ENCODE measurements at places on chromosomes 13 and 19. TPM values are rescaled to one million over a fixed set of nuclear protein-coding genes. Genes with fewer than 3 reads are reported as not detected.
A peak's percentile ranks its signal among the peaks of the same experiment; 100 is the strongest.

DNA sequence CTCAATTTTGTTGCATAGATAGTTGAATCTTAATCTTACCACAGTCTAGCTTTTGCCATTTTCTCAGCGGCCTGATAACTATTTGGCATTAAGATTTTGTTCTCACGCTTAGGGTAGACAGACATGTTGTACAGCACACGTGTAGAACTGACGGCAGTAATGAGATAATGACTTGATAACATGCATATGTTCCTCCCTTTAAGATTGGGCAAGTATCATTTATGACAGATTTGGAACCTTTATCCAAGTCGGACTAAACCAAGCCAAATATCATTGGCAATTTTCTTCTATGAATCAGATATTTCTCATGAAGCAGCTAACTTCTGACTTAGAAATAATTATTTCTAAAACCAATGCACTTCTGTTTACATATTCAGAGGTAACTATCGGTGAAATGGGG lies 205.5 kb downstream of the NDFIP2 start:
- H3K4me1 ChIP-seq, result no peaks in the 10 kb centered on the region
- no peak overlapping the region for H3K27ac ChIP-seq
- H3K4me3 ChIP-seq, result no peak overlapping the region
- no peak for DNase-seq
- H3K36me3 ChIP-seq, result no peaks in the 10 kb centered on the region

- no peaks in the 10 kb centered on the region for H3K36me3 ChIP-seq
- no peak overlapping the region for H3K27ac ChIP-seq
- no peak for DNase-seq
Measured at GRCh38 chr13:33105387-33106005, 89.3 kb downstream of the KL start.

DNA sequence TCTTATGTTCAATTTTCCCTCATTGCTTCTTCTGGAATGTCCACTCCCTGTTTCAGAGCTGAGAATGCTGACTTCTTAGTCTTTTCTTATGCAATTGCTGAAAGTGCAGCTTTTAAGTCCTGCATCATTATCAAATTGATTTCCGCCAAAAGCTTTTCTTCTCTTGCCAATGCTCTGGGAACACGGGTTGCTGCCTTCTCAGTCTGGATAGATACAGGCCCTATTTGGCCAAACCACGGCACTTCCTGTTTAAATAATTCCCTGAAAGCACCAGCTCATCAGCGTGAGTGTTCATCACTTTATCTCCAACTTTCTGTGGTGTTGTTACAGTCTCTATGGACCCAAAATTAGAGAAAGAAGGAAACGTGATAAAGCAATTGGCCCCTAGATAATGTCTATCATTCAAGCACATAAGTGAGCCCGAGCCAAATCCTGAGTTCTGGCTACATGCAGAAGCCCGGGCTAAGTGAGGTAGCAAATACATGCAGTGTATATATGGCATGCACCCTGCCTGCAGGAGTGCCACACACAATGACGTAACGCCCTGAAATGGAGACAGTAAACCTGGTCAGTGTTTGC lies 85.7 kb downstream of the CYSLTR2 start:
- peaks cover 4% of the 10 kb centered on the region for H3K27me3 ChIP-seq
- no peak overlapping the region for H3K4me3 ChIP-seq
- H3K27ac ChIP-seq, result no peak overlapping the region
- DNase-seq, result no peak
- H3K4me1 ChIP-seq, result peaks cover 2% of the 10 kb centered on the region
- no peaks in the 10 kb centered on the region for H3K36me3 ChIP-seq

DNA sequence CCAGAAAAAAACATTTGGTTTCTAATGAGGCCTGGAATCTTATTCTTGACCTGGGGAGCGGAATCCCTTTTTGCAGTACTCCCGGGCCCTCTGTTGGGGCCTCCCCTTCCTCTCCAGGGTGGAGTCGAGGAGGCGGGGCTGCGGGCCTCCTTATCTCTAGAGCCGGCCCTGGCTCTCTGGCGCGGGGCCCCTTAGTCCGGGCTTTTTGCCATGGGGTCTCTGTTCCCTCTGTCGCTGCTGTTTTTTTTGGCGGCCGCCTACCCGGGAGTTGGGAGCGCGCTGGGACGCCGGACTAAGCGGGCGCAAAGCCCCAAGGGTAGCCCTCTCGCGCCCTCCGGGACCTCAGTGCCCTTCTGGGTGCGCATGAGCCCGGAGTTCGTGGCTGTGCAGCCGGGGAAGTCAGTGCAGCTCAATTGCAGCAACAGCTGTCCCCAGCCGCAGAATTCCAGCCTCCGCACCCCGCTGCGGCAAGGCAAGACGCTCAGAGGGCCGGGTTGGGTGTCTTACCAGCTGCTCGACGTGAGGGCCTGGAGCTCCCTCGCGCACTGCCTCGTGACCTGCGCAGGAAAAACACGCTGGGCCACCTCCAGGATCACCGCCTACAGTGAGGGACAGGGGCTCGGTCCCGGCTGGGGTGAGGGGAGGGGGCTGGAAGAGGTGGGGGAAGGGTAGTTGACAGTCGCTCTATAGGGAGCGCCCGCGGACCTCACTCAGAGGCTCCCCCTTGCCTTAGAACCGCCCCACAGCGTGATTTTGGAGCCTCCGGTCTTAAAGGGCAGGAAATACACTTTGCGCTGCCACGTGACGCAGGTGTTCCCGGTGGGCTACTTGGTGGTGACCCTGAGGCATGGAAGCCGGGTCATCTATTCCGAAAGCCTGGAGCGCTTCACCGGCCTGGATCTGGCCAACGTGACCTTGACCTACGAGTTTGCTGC lies at the start of gene ICAM4:
TSS of gene ICAM4 (plus strand) at position 153 of the 935 bp plus-strand sequence. CDS start at position 211, 58 bp downstream.
- H3K4me3 ChIP-seq, result peak within 1 kb of the TSS; percentile 48
- peaks cover 63% of the 10 kb centered on the region for H3K4me1 ChIP-seq
- H3K27me3 ChIP-seq, result peaks cover 43% of the 10 kb centered on the region
- peaks cover 29% of the 10 kb centered on the region for H3K36me3 ChIP-seq
- H3K27ac ChIP-seq, result peak within 1 kb of the TSS; percentile 68

DNA sequence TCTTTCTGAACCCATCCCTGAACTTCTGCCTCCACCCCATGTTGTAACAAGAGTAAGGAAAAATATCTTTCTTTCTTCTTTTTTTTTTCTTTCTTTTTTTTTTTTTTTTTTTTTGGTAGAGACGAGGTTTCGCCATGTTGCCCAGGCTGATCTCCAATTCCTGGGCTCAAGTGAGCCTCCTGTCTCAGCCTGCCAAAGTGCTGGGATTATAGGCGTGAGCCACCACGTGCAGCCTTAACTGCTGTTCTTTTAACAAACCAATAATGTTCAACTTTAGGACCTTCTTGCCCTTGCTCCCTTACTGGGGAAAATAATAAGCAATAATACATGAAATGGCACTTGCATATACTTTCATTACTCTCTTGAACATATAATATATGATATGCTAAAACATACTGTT lies 19.6 kb downstream of the GPR183 start:
- DNase-seq, result no peak
- peaks cover 50% of the 10 kb centered on the region for H3K36me3 ChIP-seq
- no peaks in the 10 kb centered on the region for H3K27me3 ChIP-seq
- peak overlapping the region; percentile 84 for H3K27ac ChIP-seq
- no peak overlapping the region for H3K4me3 ChIP-seq

- H3K27ac ChIP-seq, result no peak overlapping the region
- no peaks in the 10 kb centered on the region for H3K36me3 ChIP-seq
- no peaks in the 10 kb centered on the region for H3K27me3 ChIP-seq
- DNase-seq, result no peak
- H3K4me1 ChIP-seq, result no peaks in the 10 kb centered on the region
Measured at GRCh38 chr13:55302568-55302967, 1838.2 kb upstream of the PRR20A start.

The CA11 gene
- 10.8 TPM for total RNA-seq
